Psoas muscle (tissue), 8 donors: ENCODE measurements at places on chromosomes 1 and 21. TPM values are rescaled to one million over a fixed set of nuclear protein-coding genes. Genes with fewer than 3 reads are reported as not detected.

- no peaks in the 10 kb centered on the region for H3K36me3 ChIP-seq
- H3K4me1 ChIP-seq, result no peaks in the 10 kb centered on the region
- no peaks in the 10 kb centered on the region for H3K27me3 ChIP-seq
- no peak overlapping the region for H3K4me3 ChIP-seq
Observed at GRCh38 chr1:180143359-180143758, 11.3 kb upstream of the QSOX1 start.

- H3K27me3 ChIP-seq, result no peaks in the 10 kb centered on the region
- H3K4me1 ChIP-seq, result no peaks in the 10 kb centered on the region
- no peak for DNase-seq
- H3K36me3 ChIP-seq, result no peaks in the 10 kb centered on the region
- H3K27ac ChIP-seq, result no peak overlapping the region
- no peak overlapping the region for H3K4me3 ChIP-seq
Observed at GRCh38 chr1:246271516-246271915, 235.6 kb downstream of the SMYD3 start.

GRCh38 chr1:156146769-156147405, 6.5 kb upstream of the SEMA4A start:
- H3K36me3 ChIP-seq, result no peaks in the 10 kb centered on the region
- peaks cover 15% of the 10 kb centered on the region for H3K27me3 ChIP-seq
- no peak overlapping the region for H3K4me3 ChIP-seq
- DNase-seq, result peak; percentile 59
- H3K4me1 ChIP-seq, result peaks cover 6% of the 10 kb centered on the region

Gene NPPA
- total RNA-seq, result 2.1 TPM

Gene TRIM17
- total RNA-seq, result not detected

Gene CNR2
- total RNA-seq, result not detected

Gene PCNX2
- 1.1 TPM for total RNA-seq
